ENCODE measurements at places on chromosomes 12 and 14.

- DNase-seq: no peak
Observed at GRCh38 chr12:92341065-92341668, 195.5 kb upstream of the BTG1 start.

DNA sequence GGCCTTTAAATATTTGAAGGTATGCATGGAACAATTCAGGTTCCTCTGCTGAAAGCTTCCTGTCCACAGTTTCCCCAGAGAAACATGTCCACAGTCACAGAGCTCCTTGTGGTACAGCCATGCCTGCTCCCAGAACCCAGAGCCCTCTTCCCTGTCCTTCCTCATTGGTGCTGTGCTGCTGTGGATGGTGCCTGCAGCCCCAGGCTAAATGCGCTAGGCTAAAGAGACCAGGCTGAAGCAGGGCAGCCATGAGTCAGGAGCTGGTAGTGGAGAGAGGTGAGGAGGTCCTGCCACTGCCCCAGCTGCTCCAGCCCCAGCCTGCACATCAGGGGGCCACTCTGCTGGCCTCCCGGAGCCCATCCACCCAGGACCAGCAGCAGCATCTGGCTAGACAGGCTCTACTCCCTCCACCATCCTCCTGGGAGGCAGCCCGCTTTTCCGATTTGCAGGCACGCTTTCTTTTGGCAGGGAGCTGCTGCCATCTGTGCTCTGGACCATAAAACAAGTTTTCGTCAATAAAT, 65.4 kb upstream of the DDX11 start:
- DNase-seq: no peak

GRCh38 chr12:92899386-92900001, 29.6 kb downstream of the EEA1 start:
- DNase-seq: no peak

DNA sequence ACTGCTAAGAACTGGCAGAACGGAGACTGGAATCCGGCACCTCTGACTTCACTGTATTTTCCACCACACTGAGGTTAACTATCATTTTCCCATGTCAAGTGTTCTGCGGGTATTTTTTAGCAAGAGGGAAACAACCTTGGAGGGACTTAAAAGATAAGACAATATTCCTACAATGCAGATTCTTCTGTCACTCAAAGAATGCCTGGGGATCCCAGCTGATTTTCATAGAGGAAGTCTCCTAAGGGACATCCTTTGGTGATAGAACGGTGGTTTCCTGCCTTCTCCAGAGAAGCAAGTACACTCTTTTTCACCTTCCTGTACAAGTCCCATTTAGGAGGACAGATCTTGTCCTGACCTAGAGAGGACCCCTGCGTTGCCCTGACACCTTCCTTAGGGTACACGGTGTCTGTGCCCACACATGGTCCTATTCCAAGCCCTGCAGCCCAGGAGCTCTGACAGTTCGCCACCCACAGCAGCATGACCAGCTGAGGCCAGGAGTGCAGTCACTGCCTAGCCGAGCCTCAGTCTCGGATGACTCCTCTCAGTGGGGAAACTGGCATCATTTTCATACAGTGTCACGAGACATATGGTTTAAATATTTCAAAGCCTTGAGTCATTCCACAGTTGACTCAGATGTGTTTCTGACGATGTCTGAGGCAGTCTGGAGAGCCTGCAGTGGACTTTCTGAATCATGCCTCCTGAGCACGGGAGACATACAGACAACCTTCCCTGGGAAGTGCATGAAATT, 181.3 kb upstream of the FKBP4 start:
- DNase-seq: no peak

- DNase-seq: no peak
Observed at GRCh38 chr12:109446869-109447268, 30.2 kb downstream of the KCTD10 start.

DNA sequence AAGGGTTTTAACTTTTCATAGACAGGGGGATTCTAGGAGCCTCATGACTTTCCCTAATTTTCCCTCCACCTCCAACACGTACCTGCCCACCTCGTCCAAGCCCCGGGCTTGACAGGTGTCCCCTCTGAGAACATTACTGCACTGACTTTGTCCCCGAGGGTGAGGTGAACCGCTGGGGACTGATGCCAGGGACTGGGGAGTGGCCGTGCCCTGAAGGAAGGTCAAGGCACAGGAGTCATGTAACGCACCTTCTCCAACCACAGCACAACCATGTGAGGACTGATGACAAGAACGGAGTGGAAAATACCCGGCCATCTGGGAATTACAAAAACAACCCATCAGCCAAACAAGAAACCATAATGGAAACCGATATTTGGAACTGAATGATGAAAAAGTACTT, 214.7 kb upstream of the C14orf180 start:
- DNase-seq: no peak

- peak; percentile 44 for DNase-seq
Observed at GRCh38 chr14:102805371-102805891, 28.2 kb downstream of the TRAF3 start.

GRCh38 chr14:92460916-92461579, 52.5 kb upstream of the RIN3 start:
- no peak for DNase-seq

Data from CD4-positive, alpha-beta memory T cell (primary cell).